Large intestine (tissue), 12 donors: ENCODE measurements at places on chromosomes 2 and 18.
A peak's percentile ranks its signal among the peaks of the same experiment; 100 is the strongest.

- no peak overlapping the region for H3K4me3 ChIP-seq
- no peak overlapping the region for H3K27ac ChIP-seq
- DNase-seq = no peak
- no peaks in the 10 kb centered on the region for H3K27me3 ChIP-seq
- H3K36me3 ChIP-seq = no peaks in the 10 kb centered on the region
Measured at GRCh38 chr18:9671214-9671613, 36.9 kb upstream of the RAB31 start.

DNA sequence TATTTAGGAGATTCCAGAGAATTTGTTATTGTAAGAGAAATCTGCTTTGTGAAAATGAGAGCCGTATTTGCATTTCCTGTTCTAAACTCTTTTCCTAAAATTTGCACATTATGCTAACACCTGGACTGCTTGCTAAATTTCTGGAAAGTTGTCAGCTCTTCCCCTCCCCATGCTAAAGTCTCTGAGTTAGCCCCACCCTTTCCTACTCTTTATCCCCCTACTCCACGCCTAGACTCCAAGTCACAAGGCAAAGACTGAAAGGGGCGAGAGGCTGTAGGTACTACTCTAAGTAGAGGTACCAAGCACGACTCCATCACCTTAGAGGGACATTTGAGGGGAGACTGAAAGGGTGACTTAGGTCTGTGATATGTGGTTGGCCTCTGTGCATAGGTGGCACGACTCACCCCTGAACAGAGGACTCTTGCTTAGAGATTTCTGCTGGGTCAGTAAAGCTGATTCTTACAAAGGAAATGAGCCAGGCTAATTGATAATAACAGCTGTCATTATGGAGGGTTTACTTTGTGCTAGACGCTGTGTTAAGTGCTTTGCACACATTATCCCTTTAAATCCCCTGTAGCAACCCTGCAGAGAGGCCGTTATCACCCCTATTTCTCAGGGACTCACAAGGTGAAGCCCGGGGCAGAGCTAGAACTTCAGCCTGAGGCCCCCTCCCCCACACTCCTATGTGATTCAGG, 373.5 kb downstream of the EN1 start:
- H3K36me3 ChIP-seq = no peaks in the 10 kb centered on the region
- DNase-seq = no peak
- H3K27me3 ChIP-seq = peaks cover 59% of the 10 kb centered on the region
- no peaks in the 10 kb centered on the region for H3K4me1 ChIP-seq

GRCh38 chr2:63866009-63866709, 24.5 kb downstream of the UGP2 start:
- no peak overlapping the region for H3K4me3 ChIP-seq
- peaks cover 12% of the 10 kb centered on the region for H3K36me3 ChIP-seq
- DNase-seq = no peak
- no peak overlapping the region for H3K27ac ChIP-seq
- H3K4me1 ChIP-seq = peaks cover 9% of the 10 kb centered on the region

GRCh38 chr2:200223205-200223784, 83.2 kb upstream of the SPATS2L start:
- H3K4me1 ChIP-seq = peaks cover 28% of the 10 kb centered on the region
- H3K4me3 ChIP-seq = no peak overlapping the region
- H3K27ac ChIP-seq = no peak overlapping the region
- no peaks in the 10 kb centered on the region for H3K36me3 ChIP-seq
- H3K27me3 ChIP-seq = no peaks in the 10 kb centered on the region

GRCh38 chr18:62616331-62616805, 93.5 kb downstream of the ZCCHC2 start:
- DNase-seq = no peak
- H3K4me3 ChIP-seq = no peak overlapping the region
- peaks cover 13% of the 10 kb centered on the region for H3K27me3 ChIP-seq
- no peak overlapping the region for H3K27ac ChIP-seq
- no peaks in the 10 kb centered on the region for H3K36me3 ChIP-seq

GRCh38 chr18:57547260-57547659, 39.2 kb downstream of the FECH start:
- H3K4me1 ChIP-seq = no peaks in the 10 kb centered on the region
- H3K36me3 ChIP-seq = peaks cover 9% of the 10 kb centered on the region
- H3K27me3 ChIP-seq = no peaks in the 10 kb centered on the region
- no peak overlapping the region for H3K4me3 ChIP-seq
- DNase-seq = no peak

DNA sequence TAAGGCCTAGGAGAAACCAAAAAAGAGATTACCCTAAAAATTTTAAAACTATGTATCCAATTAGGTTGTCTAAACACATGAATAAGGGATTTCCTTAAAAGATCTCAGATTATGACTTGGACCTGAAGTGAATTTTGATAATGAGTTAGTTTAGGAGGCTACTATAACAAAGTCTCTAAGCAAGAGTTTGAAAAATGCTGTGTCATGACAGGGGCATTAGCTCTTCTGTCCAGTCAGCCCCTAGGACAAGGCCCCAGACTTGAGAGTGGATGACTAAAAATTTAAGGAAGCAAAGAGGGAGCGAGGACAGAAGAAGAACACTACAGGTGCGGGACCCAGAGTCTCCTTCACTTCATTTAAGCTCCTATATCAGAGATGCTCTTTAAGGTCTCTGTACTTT, 135.9 kb downstream of the DTNB start:
- H3K4me1 ChIP-seq = no peaks in the 10 kb centered on the region
- no peak overlapping the region for H3K4me3 ChIP-seq
- no peak for DNase-seq
- H3K27me3 ChIP-seq = no peaks in the 10 kb centered on the region
- H3K27ac ChIP-seq = no peak overlapping the region

GRCh38 chr18:5582849-5583681, 39.3 kb upstream of the EPB41L3 start:
- H3K4me1 ChIP-seq = no peaks in the 10 kb centered on the region
- DNase-seq = no peak
- H3K27me3 ChIP-seq = no peaks in the 10 kb centered on the region
- no peak overlapping the region for H3K4me3 ChIP-seq

DNA sequence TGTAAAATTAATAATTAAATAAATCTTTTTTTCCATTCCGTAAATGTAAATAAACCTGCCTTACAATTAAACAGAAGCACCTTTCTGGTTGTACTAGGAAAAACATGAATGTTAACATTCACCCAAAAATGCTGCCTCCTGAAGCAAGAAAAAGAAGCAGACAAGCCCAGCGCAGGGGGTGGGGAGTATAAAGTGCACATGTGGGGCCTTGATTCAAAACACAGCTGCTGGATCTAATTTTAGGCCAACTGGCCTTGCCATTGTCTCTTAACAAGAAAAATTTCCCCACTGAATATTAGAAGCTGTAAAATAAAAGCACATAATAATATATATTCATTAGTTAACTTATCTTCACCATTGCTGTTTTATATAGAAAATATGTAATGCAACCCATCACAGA, 28.3 kb downstream of the TCF4 start:
- H3K27ac ChIP-seq = no peak overlapping the region
- DNase-seq = no peak
- H3K4me3 ChIP-seq = no peak overlapping the region
- H3K27me3 ChIP-seq = no peaks in the 10 kb centered on the region

DNA sequence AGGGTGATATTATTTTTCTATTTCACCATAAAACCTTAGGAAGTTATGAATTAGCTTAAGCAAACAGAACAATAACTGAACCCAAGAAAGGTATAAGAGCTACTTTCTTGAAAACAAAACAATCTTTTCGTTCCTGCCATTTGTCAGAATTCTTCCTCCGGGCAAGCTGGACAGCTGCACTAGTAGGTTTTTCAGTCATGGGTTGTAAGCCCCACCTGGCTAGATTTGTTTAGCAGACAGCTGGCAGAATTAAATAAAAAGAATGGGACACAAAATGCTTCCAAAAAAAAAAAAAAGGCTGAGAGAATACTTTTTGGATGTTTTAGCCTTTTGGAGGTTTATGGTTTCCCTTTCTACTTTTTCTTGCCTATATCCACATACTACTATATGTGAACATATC, 694.1 kb downstream of the ARHGAP15 start:
- no peak overlapping the region for H3K4me3 ChIP-seq
- H3K27ac ChIP-seq = no peak overlapping the region
- no peaks in the 10 kb centered on the region for H3K36me3 ChIP-seq

DNA sequence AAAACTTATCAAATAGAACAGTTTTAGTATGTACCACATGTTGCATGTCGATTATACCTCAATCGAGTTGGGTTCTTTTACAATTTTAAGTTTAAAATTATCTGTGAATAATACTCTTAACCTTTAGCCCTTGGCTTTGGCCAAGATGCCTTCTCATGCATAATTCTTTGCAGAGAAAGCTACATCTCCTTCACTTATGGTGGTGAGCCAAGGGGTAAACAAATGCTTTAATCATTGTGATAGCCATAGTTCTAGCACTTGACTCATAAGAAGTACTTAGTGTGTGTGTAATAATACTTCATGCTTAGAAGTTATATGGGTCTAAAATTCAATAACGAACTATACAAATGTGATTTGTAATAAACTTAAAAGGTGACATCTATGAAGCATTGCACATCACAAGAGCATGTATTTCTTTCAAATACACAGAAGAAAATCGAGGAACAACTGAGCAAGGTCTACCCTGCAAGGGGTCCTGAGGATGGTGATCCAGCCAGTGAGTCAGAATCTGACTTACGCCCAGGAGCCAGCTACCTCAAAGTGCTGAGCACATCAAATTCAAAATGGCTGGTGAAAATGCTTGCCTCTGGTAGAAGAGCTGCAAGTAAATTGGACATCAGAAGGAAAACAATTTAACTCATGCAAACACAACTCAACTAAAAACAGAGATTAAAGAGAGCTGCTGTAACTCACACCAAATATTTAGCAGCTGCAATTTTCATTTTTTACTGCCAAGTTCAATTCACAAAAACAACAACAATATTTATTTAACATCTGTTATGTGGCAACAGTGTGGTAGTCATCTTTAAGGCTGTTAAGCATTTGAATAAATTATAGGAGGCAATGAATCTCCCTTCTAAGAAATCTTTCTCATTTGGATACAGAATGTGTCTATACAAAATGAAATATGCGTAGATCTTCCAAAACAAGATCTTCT, 23.8 kb upstream of the TTC39C start:
- H3K27me3 ChIP-seq = no peaks in the 10 kb centered on the region
- DNase-seq = no peak
- no peaks in the 10 kb centered on the region for H3K4me1 ChIP-seq
- H3K27ac ChIP-seq = no peak overlapping the region
- no peak overlapping the region for H3K4me3 ChIP-seq

- no peaks in the 10 kb centered on the region for H3K36me3 ChIP-seq
- DNase-seq = peak; percentile 21
- H3K27me3 ChIP-seq = no peaks in the 10 kb centered on the region
- H3K4me3 ChIP-seq = peak overlapping the region; percentile 72
- peaks cover 12% of the 10 kb centered on the region for H3K4me1 ChIP-seq
Measured at GRCh38 chr2:157874997-157875640, 1.0 kb downstream of the ACVR1 start.

- no peak for DNase-seq
- no peaks in the 10 kb centered on the region for H3K36me3 ChIP-seq
- H3K4me3 ChIP-seq = no peak overlapping the region
- H3K4me1 ChIP-seq = no peaks in the 10 kb centered on the region
- H3K27me3 ChIP-seq = no peaks in the 10 kb centered on the region
Measured at GRCh38 chr18:62458868-62459716, 63.7 kb upstream of the ZCCHC2 start.

DNA sequence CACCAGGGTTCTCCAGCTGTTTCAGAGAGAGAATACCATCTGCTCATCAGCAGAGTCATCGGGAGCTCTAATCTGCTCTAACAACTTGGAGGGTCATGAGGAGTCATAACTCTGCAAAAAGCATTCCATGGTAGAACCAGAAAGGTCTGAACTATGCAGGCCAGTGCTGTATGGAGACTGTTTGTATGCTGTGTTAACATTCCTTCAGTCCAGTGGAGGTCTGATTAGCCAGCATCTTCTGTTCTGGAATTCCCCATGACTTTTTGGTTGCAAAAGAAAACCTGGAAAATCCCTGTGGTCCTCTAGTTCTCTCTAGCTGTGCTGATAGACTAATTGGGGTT, 9.4 kb upstream of the ITGB6 start:
- no peak overlapping the region for H3K4me3 ChIP-seq
- no peaks in the 10 kb centered on the region for H3K27me3 ChIP-seq
- peak overlapping the region; percentile 74 for H3K27ac ChIP-seq
- no peak for DNase-seq

- H3K36me3 ChIP-seq = no peaks in the 10 kb centered on the region
- peaks cover 6% of the 10 kb centered on the region for H3K4me1 ChIP-seq
- H3K27me3 ChIP-seq = no peaks in the 10 kb centered on the region
- H3K27ac ChIP-seq = no peak overlapping the region
Measured at GRCh38 chr18:44696892-44697291, 16.2 kb downstream of the SETBP1 start.

- H3K27ac ChIP-seq = no peak overlapping the region
- DNase-seq = no peak
- H3K36me3 ChIP-seq = no peaks in the 10 kb centered on the region
Measured at GRCh38 chr2:206379266-206379665, 64.1 kb upstream of the ADAM23 start.

DNA sequence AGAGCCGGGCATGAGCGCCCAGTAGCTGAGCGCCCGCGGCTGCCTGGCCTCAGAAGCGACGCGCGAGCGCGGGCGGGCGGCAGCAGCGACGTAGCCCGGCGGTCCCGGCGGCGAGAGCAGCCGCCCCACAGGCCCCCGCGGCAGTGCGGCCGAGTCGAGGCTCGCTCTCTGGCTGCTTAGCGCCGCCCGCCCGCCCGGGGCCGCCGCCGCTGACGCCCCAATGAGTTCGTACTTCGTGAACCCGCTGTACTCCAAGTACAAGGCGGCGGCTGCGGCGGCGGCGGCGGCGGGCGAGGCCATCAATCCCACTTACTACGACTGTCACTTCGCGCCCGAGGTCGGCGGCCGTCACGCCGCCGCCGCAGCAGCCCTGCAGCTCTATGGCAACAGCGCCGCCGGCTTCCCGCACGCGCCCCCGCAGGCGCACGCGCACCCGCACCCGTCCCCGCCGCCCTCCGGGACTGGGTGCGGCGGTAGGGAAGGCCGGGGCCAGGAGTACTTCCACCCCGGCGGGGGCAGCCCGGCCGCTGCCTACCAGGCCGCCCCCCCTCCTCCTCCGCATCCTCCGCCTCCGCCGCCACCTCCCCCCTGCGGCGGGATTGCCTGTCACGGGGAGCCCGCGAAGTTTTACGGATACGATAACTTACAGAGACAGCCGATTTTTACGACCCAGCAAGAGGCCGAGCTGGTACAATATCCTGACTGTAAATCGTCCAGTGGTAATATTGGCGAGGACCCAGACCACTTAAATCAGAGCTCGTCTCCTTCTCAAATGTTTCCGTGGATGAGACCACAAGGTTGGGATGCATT, 847 bp downstream of the HOXD8 start:
- H3K36me3 ChIP-seq = no peaks in the 10 kb centered on the region
- H3K27me3 ChIP-seq = peaks cover 90% of the 10 kb centered on the region
- peak overlapping the region; percentile 30 for H3K4me3 ChIP-seq
- H3K27ac ChIP-seq = peak overlapping the region; percentile 37
- DNase-seq = peak; percentile 54
- peaks cover 2% of the 10 kb centered on the region for H3K4me1 ChIP-seq

- no peaks in the 10 kb centered on the region for H3K27me3 ChIP-seq
- DNase-seq = no peak
- no peaks in the 10 kb centered on the region for H3K36me3 ChIP-seq
- no peak overlapping the region for H3K27ac ChIP-seq
Measured at GRCh38 chr2:681312-681711, 4.1 kb upstream of the TMEM18 start.
